Heart left ventricle (tissue), 16 donors: ENCODE measurements at places on chromosomes 11 and 22. TPM values are rescaled to one million over a fixed set of nuclear protein-coding genes. Genes with fewer than 3 reads are reported as not detected.
A peak's percentile ranks its signal among the peaks of the same experiment; 100 is the strongest.

The SCGB1C1 gene
- not detected for total RNA-seq

DNA sequence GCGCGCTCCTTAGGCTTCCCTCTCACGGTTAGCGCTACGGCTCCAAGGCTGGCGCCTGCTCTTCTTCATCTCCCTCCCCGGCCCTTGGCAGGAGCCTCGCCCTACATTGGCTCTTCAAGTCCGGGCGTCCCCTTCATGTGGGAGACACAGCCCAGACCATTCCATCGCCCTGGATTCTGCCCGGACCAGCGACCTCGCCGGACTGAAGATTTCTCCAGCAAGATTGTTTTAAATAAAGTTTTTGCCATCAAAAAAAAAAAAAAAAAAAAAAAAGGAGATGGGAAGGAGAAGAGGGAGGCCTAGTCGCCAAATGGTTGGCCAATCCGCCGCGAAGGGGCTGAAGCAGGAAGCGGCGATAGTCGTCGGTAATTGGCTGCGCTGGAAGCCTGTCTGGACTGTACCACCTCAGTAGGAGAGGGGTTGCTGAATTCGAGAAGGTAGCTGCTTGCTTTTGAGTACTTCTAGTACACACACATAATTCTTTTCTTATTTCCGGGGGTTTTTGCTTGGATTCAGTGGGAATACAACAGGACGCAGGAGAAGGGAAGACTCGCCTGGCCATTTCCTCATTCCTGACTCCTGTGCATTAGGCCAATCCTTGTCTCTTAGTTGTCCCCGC is 688 bp upstream of the ZDHHC5 start:
- DNase-seq = peak; percentile 97

DNA sequence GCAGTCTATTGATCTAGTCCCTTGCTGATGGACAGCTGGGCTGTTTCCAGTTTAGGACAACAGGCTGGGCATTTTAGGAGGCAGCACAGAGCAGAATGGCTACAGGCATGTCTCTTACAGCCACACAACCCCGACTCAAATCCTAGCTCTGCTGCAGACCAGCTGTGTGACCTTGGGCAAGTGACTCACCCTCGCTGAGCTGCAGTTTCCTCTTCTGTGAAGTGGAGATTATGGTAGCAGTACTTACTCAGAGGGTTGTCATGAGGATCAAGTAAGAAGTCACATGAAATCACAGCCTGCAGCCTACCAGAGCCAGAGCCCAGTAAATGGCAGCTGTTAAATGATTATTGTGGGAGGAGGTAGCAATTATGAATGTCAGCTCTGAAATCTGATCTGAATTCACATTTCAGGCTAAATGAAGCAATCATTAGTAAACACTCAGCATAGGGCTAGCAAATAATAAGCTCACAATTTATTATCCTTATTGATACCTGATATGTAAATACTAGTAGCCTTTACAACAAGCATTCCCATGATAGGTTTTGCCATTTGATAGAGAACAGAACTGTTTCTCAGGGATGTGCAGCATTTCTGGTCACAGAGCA is 58.9 kb downstream of the MYEOV start:
- no peak for DNase-seq

DNA sequence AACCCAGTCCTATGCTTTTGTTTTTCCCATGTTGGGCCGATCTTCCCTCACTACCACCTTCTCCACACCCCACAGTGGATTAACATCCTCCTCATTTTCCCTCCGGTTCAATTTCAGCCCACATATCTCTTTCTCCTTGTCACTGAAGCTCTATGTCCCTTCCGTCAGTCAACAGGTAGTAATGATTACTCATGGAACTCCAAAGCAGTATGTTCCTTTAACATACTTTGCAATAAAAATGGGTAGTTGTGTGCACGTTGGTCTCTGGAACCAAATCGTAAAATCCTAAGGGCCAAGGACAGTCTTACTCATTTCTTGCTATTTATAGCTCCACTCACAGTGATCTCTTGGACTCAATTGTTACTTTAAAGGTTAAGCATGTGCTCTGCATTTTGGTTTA is 20.2 kb downstream of the AMOTL1 start:
- no peak for DNase-seq

DNA sequence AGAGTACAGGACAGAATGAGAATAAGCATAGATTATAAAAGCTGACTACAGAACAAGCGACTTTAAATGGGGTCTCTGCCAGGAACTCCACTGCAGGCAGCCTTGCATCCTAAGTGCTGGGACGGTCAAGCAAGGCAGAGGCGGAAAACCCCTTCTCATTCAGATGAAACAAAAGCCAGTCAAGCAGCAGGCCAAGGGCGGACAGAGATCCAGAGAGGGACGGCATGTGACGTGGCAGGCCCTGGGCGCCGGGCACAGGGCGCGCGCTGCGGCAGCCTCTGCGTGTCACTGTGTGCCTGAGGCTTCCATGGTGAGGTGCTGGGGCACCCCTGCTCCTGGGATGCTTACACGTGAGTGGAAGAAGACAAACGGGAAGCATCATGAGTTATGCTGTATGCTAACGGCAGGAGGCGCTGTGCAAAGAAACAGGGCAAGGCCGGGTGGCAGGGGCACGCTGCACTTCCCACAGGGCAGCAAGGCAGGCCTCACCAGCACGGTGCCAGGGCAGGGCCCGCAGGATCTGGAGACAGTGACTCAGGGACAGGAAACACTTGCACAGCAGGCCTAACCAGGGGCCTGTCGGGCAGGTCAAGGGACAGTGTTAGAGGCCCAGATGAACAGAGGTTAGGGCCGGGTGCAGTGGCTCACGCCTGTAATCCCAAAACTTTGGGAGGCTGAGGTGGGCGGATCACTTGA is 6.2 kb downstream of the TOLLIP start:
- DNase-seq = no peak
